ENCODE measurements at places on chromosomes 7 and 10.

GRCh38 chr10:75959209-75959608 lies 527.8 kb downstream of the LRMDA start:
- peak; percentile 85 for DNase-seq

GRCh38 chr10:44853148-44853734 lies 57.9 kb upstream of the TMEM72 start:
- DNase-seq: peak; percentile 30

GRCh38 chr7:65966146-65966545 lies 15.9 kb downstream of the GUSB start:
- no peak for DNase-seq

DNA sequence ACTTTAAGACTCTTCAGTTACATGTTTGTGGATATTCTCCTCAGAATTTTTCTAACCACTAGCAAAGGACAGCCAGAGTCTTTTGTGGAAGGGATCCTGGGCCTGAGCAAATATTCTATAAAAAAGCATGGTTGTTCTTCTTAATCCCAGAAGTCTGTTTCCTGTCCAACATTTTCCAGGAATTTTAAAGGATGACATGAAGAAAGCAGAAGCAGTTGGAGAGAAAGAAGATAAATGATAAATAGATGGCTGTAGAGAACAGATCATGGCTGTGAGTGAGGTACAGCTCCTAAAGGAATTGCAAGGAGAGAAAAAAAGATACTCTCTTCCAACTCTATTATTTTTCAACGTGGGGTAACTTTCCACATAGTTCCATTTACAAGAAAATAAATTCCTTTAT lies 91.8 kb upstream of the STEAP4 start:
- DNase-seq: no peak

DNA sequence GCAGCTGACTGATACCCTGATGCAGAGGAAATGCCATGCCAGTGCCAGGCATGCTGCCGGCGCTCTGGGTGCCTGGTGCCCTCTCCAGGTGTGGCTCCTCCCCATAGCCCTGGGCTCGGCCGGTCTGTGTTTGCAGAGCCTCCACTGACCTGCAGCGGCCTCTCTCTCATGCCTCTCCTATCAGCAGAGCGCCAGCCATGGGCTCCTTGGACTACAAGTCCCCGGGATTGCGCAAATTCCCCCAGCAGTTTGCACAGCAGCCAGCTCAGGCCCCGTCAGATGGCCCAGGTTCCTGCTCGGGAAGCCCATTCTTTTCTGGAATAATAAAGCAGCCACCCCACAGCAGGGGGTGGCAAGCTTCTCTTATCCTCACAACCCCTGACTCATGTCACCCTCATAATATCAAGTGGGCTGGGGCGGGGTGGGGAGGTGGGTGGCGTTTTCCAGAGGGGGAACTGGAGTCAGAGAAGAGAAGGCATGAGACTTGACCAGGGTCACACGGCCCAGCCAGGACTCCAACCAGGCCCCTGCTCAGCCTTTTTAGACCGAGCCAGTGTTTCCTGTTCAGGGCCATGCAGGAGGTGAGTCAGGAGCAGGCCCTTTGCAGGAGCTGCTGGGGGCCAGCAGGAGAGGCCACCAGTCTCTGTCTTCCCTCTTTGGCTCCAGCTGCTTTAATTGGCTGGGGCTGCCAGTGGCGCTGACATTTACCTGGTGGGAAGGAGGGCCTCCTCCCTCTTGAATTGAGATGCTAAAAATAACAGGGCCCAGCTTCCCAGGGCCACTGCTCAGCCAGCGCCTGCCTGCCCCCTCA lies 58.6 kb downstream of the ZMIZ1 start:
- peak; percentile 84 for DNase-seq

- DNase-seq: no peak
Measured at GRCh38 chr7:153835712-153836265, 216.4 kb upstream of the DPP6 start.

DNA sequence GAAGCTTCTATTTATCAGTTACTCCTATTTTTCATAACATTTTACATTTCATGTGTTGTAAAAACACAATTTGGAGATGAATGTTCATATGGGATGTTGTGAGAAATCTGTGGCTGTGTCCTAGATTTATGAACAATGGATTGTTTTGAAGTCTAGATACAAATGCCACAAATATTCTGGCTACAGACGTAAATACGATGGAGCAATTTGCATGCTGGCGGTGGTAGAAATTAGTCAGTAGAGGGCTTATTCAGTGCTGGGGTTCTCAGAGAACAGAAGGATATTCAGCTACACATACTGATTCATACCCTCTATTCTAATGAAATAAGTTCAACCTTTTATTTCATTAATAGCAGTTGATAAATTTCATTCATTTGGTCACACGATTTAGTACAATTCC lies 48.8 kb downstream of the PLPP4 start:
- DNase-seq: peak; percentile 85

- DNase-seq: no peak
Measured at GRCh38 chr10:71816421-71816851, 34.6 kb downstream of the PSAP start.

GRCh38 chr10:6383096-6383812 lies 180.5 kb downstream of the PFKFB3 start:
- DNase-seq: peak; percentile 66

DNA sequence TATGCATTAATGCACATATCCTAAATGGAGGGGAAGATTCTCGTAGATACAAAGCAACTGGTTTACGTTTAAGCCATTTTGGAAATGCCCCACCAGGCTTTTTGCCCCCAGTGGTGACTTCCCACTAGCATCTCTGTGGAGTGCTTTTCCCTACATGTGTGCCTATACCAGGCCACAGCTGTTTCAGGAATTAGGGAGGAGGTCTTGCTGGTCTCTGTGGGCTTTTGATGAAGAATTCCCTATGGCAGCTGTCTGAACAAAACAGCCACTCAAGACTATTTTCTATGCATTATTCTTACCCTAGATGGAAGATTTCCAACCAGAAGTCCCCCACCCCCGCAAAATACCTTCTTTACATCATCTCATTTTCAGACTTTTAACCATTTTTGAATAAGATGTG lies 52.0 kb upstream of the NMT2 start:
- DNase-seq: no peak

DNA sequence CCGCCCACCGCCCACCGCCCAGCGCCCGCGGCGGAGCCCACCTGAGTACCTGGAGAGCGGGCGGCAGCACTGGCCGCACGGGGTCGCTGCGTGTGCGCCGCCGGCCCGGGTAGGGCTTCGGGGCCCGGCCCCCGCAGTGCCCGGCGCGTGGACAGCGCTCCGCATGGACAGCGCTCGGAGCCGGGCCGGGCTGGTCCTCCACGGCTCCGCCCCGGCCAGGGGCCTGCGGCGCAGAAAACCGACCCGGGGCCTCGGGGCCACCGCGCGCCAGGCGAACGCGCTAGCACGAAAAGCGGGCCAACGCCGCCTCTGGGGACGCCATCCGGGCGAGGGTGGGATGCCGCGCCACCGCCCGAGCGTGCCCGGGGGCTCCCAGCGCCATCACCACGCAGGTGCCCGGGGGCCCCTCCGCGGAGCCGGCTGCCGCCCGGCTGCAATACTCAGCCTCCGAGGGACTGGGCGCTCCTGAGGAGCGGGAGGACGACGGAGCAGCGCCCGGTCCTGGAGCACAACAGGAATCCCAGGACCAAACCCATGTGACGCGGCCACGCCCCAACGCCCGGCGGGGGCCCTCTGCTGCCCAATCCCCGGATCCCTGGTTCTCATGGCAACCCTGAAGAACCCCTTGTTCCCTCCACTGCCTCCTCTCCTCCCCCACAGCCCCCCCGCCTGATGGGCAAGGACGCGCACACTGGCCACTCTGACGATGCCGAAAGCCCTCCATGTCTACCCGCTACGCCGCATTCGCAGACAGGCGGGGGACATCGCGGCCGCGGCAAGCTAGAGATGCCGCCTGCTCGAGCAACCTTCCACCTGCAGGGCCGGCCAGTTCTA lies at the start of gene GRB10:
Gene GRB10, minus strand, starts transcription at position 522 of the 834 bp plus-strand sequence. CDS start 50,574 bp downstream, outside the sequence.
- peak; percentile 33 for DNase-seq

- DNase-seq: peak; percentile 90
Measured at GRCh38 chr10:62076891-62077290, 175.4 kb downstream of the ARID5B start.

- DNase-seq: no peak
Measured at GRCh38 chr7:121109145-121109544, 120.6 kb downstream of the CPED1 start.

GRCh38 chr10:8279598-8279997 lies 225.1 kb downstream of the GATA3 start:
- DNase-seq: peak; percentile 55

DNA sequence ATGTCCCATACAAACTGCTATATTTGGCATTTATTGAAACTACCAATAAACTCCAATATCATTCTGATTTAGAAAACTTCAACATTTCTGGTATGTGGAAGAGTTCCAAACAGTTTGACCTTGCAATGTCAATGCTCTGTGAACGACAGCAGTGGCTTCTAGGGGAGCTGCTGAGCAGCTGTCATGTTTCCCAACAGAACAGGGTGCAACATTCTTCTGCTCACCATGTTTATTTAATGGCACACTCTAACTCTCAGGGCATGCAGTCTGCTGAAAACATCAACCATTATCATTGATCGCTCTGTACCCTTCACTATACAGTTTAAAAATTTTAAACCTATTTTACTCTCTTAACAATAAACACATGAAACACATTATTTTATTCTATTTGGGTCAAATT lies 25.9 kb downstream of the LMOD2 start:
- DNase-seq: no peak

DNA sequence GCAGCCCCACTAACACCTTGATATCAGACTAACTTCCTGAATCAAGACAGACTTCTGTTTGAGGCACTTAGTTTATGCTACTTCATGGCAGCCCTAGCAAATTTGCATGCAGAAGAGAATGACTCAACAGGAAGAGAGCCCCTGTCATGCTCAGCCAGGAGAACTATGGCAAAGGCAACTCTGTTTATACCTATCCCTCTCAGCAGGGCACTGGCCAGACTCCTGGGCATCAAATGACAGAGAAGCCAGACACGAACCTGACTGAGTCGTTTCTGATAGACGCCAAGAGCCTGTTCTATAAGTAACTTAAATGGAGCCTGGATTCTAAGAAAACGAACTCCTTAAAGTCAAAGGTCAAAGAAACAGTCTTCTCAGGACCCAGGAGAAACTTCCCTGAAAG lies 50.9 kb upstream of the UNC5B start:
- peak; percentile 13 for DNase-seq

DNA sequence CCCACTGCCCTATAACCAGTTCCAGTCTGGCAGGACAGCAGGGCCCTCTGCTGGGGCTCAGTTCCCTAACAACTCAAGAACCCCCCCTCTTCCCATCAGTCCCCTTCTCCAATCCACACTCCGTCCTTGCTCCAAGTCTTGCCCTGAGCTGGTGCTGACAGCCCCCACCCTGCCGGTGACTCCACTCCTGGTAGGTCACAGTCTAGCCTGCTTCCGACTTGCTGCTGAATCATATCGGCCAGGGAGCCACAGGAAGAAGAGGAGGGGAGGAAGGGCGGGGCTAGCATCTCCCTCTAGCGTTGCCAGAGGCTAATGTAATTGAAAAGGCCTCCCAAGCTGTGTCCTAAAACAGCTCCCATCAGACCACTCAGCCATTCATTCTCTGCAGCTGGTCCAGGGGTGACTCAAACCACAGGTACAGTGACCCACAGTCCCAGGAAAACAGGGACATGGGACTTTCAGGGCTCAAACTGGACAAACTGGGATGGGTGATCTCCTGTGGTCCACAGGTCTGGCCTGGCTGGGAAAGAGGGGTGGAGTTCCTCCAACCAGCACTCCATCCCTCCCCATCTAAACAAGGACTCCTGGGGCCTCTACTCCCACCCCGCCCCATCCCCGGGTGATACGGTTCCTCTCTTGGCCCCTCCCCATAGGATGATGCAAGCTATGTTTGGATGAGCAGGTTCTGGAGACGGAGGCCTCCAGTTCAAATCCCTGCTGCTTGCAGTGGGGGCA lies 158.8 kb downstream of the SH3PXD2A start:
- DNase-seq: peak; percentile 94

- DNase-seq: no peak
Measured at GRCh38 chr10:118173296-118173695, 126.6 kb upstream of the RAB11FIP2 start.

- no peak for DNase-seq
Measured at GRCh38 chr10:97858001-97858439, 8.4 kb downstream of the GOLGA7B start.

DNA sequence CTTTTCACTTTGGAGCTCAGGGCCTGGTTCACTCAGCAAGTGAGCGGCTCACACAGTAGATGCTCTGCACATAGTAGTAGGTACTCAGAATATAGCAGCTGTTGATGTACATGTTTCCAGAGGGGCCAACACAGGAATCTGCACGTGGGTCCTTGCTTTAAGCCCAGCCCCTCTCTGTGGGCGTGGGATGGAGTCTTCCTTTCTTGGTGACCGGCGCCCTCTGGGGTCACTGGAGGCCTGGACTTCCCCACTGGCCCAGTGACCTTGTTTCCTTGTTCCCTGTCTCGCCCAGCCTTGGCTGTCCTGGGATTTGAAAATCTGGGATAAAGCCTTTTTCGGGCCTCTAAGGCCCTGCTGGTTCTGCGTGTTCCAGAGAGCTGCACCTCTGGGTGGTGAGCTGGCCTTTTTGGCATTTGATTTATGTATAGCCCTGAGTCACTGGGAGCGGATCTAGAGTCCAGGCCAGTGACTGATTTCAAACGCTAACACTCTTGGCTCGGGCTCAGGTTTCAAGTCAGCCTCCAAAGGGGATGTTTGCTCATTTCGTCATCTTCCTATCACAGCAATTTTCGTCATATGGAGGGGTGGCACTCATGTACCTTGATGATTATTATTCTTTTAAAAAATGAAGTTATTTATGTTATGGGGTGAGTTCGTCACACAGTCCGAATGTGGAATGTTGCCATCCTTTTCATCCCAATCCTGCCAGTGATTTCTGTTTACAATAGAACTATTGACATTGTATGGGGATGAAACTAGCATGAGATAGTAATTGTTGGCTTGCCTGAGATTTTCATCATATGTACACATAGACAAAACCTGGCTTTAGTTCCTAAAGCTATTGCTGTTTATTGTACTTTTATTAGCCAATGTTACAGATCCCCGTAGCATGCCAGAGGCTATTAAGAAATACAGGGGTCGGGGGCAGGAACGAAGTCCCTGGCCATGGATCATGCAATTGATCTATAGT lies 65.5 kb downstream of the CUX1 start:
- DNase-seq: peak; percentile 99

DNA sequence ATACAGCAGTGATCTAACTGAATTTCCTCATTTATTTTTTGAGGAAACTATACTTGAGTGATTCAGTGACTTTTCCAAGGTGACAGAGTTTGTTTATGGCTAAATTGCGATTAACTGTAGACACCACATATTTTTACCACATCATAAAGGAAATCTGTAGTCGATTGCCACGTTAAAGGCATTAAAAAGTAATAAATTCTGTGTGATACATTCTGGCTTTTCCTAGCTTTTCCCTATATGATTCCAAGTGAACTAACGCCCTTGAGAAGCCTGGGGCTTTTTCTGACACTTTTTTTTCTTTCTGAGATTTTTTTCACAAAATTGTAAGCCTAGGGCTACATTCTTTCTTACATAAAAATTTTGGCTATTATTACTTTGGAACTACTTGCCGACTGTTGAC lies 266.9 kb downstream of the BICC1 start:
- DNase-seq: no peak

GRCh38 chr7:127930341-127931328 lies 100.6 kb downstream of the LRRC4 start:
- DNase-seq: no peak
